ENCODE measurements at places on chromosomes 11 and 22.

- no peak for DNase-seq
Observed at GRCh38 chr11:7612661-7613393, 60.5 kb downstream of the CYB5R2 start.

DNA sequence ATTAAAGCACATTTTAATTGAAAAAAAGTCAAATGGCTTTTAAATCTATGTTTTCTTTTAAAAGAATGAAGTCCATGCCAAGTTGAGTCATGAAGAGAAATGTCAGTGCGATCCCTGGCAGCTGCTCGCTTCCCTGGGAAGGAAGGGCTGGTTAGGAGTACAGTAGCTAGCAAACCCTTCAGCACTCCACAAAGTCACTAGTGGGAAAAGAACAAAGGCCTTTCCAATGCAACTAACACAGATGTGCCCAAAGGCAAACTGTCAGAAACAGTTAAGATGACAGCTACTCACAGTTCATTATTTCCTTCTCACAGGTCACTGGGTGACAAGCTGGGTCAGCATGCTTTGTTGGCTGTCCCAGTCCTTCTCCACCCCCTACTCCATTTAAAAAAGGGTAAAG, 308.7 kb downstream of the DCDC1 start:
- DNase-seq = no peak

DNA sequence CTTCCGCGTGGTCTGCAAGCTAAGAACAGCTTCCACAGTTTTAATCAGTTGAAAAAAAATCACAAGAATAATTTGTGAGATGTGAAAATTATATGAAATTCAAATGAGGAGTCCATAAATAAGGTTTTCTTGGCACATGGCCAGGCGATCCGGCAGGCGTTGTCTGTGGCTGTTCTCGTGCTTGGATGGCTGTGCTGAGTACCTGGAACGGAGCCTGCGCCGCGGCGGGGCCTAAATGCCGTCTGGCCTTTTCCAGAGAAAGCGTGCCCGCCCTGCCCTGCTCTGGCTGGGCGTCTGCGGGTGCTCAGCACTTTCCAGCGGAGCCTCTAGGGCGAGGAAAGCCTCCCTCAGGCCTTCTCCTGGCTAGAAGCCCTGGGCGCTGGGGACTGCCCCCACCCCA, 41.8 kb downstream of the OSBPL5 start:
- no peak for DNase-seq

- no peak for DNase-seq
Observed at GRCh38 chr11:65428578-65429067, 6.0 kb downstream of the NEAT1 start.

DNA sequence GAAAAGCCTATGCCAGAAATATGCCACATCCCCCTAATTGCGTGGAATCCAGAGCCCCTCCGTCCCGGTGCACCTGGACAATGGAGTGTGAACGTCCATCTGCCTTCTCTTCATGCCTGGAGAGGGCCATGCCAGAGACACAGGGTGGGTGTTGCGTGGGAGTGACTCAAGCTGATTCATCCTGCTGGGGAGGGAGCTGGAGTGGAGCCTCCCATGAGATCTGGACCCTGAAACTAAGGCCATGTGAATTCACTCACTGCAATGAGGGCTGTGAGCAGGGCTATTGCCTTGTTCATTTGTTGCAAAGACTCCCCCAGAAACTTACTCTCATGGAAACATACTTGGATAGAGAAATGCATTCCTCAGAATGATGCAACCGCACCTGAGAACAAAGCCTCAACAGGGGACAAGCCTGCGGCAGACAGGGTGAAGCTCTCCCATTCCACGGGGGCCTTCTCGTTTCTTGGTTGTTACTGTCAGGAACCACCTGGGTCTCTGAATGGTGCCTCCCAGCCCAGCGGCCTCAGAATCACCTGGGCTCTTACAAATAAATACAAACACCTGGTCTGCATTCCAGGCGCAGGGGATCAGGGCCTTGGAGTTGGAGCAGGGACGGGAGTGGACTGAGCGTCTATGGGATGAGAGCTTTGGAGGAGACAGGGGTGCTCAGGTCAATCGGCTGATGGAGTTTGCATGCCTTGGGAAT, 1031.2 kb downstream of the BRD1 start:
- no peak for DNase-seq

DNA sequence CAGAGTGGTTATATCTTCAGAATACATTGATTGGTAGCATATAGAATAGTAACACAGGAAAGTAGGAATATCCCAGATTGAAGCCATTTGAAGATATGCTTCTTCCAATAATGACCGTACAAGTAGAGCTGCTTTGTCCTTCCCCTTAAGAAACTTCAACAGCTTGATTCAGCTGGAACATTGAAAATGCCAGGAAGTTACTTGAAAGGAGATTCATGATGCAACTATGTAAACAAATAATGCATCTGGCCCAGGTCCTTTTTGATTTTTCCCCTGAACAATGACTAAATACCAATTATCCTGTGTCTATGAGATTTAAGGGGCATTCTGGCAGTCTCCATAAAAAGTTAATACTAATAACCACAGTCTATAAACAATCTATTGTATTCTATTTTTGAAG, 3.0 kb downstream of the DKK3 start:
- DNase-seq = no peak

- peak; percentile 84 for DNase-seq
Observed at GRCh38 chr11:75582895-75583717, 21.1 kb downstream of the SERPINH1 start.

DNA sequence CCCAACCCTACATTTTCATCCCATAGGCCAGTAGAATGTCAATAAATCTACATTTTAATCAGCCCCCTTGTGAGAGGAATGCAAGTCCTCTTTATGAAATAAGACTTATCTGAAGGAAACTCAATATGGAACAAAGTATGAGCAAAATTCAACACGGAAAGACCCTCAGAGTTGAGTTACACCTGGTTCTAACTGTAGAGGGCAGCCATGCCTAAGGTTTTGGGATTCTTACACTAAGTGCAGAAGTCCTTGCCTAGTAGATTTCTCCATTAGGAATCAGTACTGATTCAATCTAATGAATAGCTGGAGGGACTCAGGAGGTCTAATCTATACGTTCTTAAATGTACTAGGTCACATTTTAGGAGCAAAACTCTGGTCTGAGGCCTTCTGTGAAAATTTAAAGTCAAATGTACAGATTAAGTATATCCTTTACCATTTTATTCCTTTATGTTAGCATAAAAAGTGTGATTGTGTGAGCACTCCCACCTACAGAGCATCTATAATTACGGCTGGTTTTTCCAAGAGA, 904.5 kb downstream of the DLG2 start:
- peak; percentile 41 for DNase-seq

DNA sequence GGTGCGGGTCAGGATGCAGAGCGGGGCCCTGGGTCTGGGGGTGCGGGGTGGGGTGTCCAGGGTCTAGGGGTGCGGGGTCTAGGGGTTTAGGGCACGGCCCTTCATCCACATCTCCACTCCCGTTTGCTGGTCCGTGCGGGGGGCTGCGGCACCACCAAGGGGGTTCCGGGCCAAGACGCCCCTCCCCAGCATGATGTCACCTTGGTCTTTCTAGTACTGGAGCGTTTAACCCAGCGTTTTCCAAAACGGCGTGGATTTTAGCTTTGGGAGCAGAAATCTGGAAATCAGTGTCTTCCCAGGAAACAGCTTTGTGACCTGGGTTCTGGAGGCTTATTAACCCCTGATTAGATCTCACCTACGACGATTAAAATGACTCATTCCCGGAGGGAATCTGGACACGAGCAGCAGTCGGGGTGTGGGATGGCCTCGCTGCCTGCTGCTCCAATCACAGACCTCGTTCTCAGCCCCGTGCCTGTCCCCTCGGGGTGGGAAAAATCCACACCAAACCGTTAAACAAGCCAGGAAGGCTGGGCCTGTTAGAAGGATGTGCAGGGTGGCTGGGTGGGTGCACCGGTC, 759 bp downstream of the AP2A2 start:
- DNase-seq = peak; percentile 44

- peak; percentile 79 for DNase-seq
Observed at GRCh38 chr11:78109081-78110015, 29.7 kb upstream of the NDUFC2 start.

DNA sequence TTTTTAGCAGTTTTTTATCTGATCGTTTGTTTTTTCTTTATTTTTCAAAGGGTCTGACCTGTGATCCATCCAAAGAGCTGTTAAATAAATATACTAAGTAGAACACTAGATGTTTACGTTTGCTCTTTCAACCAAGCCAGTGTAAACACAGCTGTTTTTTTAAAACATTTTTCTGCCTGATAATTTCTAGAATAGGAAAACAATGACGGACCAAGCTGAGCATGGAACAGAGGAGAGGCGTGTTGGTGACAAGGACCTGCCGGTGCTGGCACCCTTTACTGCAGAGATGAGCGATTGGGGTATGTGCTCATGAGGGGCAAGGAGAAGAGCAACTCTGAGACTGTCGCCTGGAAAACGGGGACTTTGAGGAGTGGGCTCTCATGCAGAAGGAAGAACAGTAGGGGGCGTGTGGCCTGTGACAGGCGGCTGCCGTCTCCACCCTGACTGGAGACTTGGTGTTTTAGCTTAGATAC, 28.6 kb upstream of the PANX2 start:
- no peak for DNase-seq

DNA sequence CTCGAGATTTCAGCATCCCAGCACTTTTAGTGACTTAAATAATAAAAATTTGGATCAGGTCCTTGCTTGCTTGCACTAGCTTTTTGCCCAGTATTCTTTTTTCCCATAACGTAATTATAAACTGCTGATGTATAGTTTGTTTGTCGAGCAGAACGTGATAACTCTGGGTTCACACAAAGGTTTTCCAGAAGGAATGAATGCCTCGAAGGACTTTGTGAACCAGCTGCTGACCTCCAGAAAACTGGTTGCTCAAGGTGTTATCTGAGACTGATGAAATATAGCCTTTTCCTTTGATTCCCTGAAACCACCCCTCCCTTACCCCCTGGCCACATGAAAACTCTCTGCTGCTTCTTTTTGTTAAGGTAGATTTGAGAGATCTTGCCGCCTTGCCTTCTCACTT, 229.1 kb upstream of the CARD18 start:
- no peak for DNase-seq

DNA sequence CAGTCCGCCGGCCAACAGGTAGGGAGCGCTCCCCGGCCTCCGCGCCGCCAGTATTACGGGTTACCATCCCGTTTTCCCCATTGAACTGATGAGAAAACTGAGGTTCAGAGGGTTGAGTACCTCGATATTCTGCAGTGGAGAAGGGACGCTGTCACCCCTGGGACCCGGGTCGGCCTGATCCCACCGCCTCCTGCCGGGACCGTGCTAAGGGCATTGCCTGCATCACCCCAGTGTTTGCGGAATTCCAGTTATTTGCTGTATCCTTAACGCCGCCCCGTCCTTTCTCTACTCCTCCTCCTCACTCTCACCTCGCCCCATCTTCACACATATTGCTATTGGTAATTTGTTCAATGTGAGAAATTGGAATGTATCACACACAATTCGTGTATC, 370 bp upstream of the A4GALT start:
- DNase-seq = no peak

DNA sequence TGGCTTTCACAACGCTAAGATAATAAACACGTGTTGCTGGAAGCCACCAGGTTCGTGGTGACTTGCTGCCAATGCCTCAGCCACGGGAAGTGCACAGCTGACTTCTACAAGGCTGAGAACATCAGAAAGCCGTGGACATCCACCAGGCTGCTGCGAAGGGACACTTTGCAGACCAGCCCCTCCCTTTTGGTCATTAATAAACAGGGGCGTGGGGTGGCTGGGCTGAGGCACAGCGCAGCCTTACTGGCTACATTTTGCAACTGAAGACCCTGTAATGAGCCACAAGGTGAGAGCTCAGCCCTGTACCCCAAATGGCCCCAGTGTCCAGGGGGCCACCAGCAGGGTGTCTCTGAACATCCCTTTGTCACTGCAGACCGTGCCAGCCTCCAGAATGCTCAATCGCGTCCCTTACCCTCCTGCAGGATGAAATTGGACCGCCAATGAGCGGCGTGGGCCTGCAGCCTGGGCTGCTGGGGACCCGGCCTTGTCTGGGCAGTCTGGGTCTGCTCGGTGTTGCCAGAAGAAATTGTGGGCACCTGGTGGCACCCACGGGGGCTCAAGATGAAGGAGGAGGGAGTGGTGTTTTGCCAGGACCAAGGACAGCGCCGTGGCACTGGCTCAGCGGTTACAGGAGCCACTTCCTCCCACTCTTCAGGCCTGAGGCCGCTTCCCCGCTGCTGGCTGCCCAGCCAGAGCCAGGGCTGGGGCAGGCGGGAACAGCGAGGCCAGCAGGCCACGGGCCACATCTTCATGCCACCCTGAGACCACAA, 181.9 kb downstream of the CTTN start:
- DNase-seq = no peak

DNA sequence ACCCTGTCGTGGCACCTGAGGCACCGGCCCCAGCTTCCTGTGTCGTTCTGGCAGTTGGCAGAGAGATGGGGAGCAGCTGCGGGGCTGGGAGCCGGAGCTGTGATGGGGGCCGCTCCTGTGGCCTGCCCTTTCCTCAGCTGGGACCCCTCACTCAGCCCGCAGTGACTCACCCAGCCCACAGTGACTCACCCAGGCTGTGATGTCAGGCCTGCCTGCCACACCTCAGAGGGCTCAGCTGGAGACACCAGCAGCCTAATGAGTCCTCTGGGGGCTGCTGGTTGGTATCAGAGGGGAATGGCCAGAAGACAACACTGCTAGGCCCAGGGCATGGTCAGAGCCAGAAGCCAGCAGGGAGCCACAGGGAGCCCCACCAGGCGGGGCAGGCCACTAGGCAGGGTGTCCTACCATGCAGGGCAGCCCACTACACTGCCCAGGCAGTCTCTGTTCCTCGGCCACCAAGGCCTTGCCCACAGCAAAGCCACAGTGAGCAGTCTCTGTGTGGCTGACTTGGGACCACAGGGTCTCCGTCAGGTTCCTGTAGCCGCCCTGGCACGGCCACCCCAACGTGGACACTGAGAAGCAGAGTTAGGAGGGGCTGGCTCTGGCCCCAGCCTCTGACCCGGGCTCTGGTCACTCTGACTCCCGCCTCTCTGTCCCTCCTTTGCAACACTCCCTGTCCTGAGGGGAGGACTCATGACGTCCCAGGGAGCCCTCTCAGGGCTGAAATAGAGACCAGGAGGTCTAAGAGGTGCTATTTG, 4.2 kb upstream of the FXYD2 start:
- peak; percentile 11 for DNase-seq

- DNase-seq = peak; percentile 60
Observed at GRCh38 chr11:61293867-61294716, 1.0 kb downstream of the VWCE start.

- peak; percentile 10 for DNase-seq
Observed at GRCh38 chr11:3215346-3216026, 3.1 kb downstream of the MRGPRG start.

GRCh38 chr11:78768971-78769370, 194.3 kb upstream of the NARS2 start:
- DNase-seq = no peak

DNA sequence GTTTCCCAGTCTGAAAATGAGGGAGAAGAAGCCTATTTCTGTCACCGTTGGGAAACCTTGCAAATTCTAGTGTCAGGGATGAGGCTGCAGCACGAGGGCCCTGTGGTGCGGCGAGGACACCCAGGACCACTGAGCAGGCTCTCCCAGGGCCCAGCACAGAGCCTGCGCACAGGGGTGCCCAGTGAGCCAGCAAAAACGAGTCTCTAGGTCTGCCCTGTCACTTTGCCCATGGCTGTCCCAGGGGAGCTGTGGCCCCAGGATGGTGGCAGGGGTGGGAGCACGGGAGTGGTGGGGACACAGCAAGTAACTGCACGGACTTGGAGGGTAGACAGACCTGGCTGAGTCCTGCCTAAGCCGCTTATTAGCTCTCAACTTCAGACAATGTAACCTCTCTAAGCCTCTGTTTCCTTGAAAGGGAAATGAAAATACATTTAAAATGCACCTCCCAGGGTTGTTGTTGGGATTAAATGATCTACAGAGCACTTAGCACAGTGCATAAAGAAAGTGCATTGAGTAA, 44.2 kb downstream of the DSCAML1 start:
- DNase-seq = peak; percentile 51
